NCI-H1930 (cell line): ENCODE measurements at places on chromosomes 5 and 9.
A peak's percentile ranks its signal among the peaks of the same experiment; 100 is the strongest.

DNA sequence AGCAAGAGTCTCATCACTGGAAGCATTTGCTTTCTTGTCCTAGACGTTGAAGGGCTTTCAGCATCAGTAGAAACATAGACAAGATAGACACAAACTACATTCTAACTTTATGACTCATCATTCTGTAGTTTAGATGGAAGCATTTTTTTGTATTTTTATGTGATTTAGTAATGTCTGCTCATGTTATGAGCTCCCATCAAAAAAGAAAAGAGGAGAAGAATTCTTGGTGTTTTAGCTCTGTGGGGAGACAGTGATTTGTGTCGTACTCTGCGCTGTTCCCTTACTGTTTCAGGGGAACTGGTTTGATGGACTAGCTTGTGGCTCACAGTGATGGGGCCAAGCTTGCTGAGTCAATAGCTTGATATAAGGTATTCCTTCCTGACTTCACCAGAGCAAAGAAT is 159.2 kb upstream of the WWC1 start:
- DNase-seq = no peak

DNA sequence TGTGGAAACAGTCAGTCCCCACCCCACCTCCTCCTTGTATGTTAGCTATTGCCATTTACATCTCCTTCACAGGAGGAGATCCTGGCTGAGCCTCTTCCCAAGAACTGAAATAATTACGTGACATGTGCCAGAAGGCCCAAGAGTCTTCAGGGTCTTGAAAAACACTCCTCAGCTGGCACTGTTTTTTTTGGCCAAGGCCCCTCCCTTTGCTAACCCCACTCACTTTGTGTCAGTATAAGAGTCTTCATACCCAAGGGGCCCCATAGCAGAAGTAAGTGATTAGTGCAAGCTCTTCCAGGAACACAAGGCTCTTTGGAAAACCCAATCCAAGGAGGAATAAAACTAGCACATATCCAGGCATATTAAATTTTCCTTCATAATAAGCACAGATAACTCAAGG is 5.7 kb upstream of the LARP1 start:
- DNase-seq = no peak

- DNase-seq = no peak
These were observed 277.3 kb downstream of the GLIS3 start for GRCh38 chr9:4022435-4023067.

- DNase-seq = no peak
These were observed 55.7 kb downstream of the SH3TC2 start for GRCh38 chr5:149007174-149007573.

DNA sequence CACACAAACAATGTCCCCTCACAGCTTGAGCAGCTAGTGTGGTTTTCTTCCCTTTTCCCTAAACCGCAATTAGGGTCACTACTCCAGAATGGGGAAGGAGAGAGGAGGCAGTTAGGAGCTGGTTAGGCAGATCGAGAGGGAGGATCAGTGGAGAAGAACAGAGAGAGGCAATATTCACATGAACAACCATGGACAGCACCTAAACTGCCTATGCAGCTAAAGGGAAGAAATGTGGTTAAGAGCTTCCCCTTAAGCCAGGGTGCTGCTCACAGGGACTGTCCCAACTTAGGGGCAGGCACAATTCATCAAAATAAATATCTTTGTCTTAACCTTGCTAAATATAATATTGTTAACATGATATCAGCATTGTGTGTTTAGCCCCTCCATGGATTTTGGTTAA is 359.3 kb upstream of the CDH18 start:
- DNase-seq = no peak

GRCh38 chr9:135647884-135648283 is 8.5 kb upstream of the GLT6D1 start:
- DNase-seq = no peak

- no peak for DNase-seq
These were observed 307.8 kb downstream of the NR2F1-AS1 start for GRCh38 chr5:93273176-93273575.

DNA sequence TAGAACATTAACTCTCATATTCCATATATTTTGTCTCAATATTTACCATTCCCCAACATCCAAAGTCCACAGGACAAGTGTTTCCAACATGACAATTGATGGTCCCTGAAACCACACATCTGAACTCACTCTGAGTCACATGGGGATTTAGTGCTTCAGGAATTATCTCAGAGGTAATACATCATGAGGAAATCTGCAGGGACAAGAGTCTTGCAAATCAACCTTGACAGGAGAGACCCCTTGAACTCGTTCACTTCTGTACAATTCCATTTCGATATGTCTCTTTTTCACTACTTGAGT is 119.7 kb upstream of the ABCA1 start:
- DNase-seq = no peak

DNA sequence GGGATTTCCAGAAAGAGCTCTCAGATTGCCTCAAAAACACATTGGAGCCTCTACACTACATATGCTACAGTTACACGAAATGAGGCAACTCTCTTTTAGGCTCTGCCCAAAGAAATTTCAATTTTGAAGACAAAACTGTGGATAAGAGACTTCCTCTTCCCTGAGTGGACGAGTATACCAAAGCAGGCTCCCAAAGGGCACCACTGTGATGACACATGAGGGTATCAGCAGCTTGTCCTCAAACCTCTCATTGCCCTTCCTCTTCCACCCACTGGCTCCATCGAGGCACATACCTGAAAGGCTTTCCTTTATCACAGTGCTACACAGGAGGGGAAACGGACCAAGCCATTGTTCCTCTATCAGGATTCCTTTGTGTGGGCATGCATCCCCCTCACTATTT is 11.3 kb downstream of the CKMT2 start:
- DNase-seq = no peak

- no peak for DNase-seq
These were observed 17.9 kb upstream of the NRARP start for GRCh38 chr9:137319739-137320551.

DNA sequence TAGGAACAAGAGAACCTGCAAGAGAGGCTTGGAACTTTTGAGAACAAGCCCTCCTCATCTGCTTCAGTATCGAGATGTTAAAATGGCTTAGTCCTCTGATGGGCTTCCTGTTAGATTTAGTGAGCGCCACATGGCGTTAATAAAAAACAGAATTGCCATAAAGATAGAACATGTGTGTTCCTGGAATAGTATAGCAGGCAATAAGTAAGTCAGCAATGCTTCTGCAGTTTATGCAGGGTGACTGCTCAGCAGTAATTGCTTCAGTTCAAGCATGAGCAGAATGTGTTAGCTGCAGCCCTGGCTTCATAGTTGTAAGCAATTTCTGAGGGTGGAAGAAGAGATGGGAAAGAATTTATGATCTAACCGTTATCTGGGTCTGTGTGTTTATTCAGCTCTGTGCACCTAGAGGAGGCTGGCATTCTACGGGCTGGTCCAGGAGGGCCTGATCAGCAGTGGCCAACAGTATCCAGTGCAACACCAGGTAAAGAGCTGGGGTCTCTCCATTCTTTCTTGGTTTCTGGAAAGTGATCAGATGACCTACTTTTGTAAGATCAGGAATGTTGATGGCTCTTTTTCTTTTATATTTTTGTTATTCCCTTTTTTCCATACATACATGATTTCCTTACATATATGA is 15.9 kb downstream of the PCDHAC2 start:
- DNase-seq = no peak

GRCh38 chr5:135066781-135067180 is 32.8 kb upstream of the PITX1 start:
- no peak for DNase-seq

GRCh38 chr5:16519435-16519834 is 53.8 kb upstream of the ZNF622 start:
- DNase-seq = no peak

DNA sequence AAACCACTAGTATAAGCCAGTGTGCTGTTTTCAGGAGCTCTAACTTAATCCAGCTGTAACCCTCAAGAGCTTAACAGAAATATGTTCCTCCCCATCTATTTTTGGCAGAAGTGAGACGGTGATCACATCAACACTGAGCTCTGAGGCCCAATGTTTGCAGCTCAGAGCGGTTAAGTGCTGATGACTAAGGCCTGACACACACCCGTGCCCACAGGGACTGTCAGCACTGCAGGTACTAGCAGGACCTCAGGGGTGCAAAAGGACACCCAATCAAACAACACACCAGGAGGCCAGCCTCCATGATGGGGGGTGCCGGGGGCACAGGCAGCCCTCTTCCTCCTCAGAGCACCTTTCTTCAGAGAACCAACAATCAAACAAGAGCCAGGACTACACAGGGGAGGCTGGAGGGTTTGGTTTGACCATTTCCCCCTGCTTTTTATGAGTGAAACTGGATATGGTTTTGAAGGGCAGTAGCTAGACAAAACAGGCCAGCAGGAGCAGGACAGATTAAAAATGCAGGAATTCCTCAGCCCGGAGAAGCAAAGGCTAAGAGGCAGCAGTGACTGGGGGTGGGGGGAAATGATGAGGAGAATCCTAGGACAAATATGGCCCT is 61.3 kb downstream of the RAPGEF1 start:
- no peak for DNase-seq

- DNase-seq = no peak
These were observed 211.0 kb downstream of the PCSK5 start for GRCh38 chr9:76101491-76101890.

DNA sequence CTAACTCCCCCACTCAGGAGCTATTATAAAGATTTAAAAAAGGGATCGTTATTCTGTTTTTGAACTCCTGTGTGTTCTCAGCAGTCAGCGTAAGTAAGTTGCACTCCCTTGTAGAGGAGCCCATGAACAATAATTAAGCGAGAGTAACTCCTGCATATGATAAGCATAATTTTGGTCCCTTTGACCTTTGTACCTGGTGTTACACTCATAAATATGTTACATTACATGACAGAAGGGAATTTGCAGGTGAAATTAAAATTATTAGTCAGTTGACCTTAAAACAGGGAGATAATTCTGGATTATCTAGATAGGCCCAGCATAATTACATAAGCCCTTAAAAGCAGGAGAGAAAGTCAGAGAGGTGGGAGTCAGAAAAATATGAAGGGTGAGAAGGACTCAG is 197.3 kb downstream of the KCTD16 start:
- no peak for DNase-seq

GRCh38 chr9:2228132-2228531 is 213.0 kb downstream of the SMARCA2 start:
- DNase-seq = no peak

- DNase-seq = no peak
These were observed 121.6 kb downstream of the WNK2 start for GRCh38 chr9:93305497-93306020.

DNA sequence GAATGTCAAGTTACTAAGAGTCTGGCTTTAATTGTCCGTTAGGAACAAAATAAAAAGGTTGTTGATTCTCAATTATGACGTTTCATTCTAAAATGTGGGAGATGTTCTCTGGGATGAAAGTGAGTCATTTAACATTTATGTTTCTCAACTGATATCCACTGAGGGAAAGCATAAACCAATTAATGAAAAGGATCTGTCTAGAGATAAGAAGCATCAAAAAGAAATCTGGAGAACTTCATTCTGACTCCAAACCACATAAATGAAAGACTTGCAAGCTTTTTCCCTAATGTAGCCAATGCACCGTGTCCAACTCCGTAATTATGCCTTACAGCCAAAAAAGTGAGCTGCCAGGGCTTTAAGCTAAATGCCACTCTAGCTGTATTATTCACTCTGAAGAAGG is 654.2 kb downstream of the TLE1 start:
- DNase-seq = no peak

- no peak for DNase-seq
These were observed 209.0 kb downstream of the SEC61B start for GRCh38 chr9:99431103-99431502.

GRCh38 chr5:141849415-141850243 is 28.6 kb downstream of the PCDH1 start:
- peak; percentile 64 for DNase-seq

DNA sequence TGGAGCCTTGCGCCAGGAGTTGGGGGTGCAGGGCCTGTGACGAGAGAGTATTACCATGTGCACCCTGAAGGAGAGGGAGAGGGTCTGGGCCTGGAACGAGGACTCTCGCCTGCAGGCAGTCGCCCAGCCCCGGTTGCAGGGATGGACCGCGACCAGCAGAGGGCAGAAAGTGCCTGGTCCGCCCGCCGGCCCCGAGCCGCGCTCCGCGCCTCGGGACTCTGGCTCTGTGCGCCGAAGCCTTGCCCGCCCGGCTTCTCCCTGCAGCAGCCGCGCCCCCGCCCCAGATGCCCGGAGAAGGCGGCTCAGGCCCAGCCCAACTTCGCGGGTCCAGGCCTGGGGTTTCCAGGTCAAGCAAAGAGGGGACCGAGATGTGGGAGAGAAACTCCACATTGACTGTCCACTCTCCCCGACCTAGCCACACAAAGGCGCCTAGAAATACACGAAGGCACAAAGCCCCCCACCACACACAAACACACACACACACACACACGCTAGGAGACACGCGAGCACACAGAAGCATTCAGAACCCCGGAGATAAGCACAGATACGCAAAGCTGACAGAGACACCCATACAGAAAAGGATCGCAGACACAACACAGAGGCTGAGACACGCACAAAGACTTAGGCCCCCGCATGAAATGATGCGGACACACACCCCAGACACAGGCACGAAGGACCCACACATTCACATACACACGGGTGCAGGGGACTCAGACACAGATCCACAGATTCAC is 2.0 kb upstream of the LMX1B start:
- peak; percentile 50 for DNase-seq

GRCh38 chr9:89606049-89606623 is 1.3 kb downstream of the GADD45G start:
- DNase-seq = no peak

DNA sequence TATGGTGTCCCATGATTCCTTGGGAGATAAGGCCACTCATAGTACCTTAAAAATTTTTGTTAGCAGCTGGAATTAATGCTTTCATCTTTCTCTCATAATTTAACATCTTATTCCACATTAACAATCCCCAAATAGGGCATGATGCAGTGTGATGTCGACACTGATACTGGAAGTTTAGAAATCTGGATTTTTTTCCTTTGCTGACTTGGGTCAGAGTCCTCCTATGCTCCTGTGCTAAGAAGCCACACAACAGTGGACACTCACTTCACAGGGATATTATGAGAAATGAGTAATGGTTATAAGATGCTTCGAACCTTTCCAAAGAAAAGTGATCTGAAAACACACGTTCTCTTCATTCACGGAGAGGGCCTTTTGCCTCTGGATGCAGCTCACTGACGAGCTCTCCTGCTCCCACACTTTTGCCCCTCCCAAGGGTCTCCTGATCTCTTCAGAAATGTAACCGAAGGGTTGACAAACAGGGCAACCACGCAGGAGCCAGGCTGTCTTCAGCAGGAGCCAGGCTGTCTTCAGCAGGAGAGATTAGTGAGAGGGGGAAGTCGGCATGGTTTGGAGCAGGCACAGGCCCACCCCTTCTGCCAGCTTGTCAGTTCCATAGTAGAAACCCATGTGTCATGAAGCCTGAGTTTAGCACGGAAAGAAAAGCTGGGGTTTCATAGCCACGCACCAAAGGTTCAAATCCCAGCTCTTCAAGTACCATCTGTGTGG is 247.8 kb downstream of the AOPEP start:
- DNase-seq = no peak

DNA sequence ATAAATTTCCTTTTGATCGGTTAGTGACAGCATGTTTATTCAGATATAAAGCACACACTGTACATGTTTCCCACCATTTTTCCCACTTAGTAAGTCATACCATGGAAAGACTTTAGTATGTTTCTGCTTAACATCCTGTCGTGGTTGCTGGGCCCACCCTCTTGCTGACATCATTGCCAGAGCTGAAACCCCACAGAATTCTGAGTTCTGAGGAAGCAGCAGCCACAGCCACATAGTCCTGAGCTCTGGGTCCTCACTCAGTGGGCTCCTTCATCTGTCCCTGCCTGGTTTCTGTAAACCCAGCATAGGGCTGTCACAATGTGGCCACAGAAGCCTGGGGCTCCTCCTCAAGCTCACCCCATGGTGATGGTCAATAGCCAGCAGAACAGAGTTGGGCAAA is 441.5 kb downstream of the ENC1 start:
- no peak for DNase-seq

- DNase-seq = no peak
These were observed 9.4 kb downstream of the FLT4 start for GRCh38 chr5:180639741-180640610.
